ENCODE measurements at places on chromosomes 7 and 10.
A peak's percentile ranks its signal among the peaks of the same experiment; 100 is the strongest.

GRCh38 chr7:30968294-30968693 is 4.5 kb downstream of the GHRHR start:
- no peak for DNase-seq

DNA sequence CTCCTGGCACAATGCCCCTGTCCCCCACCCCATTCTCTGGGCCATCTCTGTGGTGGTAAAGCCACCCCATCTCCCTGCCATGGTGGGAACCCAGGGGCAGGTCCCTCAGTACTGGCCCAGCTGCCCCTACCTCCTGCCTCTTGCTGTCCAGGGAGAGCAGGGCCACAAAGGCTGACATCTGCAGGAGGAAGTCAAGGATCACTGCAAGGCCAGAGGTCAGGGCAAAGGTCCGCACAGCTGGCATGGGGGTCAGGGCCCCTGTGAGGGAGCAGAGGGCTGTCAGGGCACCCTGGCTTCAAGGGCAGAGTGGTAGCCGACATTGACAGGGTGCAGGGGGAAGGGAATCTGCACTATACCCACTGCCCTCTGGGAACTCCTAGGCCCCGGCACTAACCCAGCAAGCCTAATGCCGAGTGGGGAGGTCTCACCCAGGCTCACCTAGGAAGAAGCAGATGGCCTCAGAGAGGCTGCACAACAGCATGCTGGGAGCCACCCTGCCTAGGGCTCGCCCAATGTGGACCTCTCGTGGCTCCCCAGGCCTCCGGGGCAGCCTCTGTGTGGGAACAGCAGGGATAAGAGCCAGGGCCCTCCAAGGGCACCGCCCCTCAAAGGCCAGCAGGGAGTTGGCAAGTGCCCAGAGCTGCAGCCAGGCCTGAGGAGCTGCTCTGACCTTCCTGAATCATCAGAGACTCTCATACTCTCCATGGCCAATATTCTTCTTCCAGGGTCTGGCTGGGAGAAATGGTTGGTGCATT is 7.7 kb downstream of the NPC1L1 start:
- DNase-seq = no peak

- no peak for DNase-seq
Observed at GRCh38 chr10:95730233-95730632, 25.7 kb upstream of the ENTPD1 start.

GRCh38 chr7:80654887-80655340 is 16.5 kb downstream of the CD36 start:
- no peak for DNase-seq

GRCh38 chr10:122638106-122638505 is 61.5 kb downstream of the C10orf120 start:
- no peak for DNase-seq

DNA sequence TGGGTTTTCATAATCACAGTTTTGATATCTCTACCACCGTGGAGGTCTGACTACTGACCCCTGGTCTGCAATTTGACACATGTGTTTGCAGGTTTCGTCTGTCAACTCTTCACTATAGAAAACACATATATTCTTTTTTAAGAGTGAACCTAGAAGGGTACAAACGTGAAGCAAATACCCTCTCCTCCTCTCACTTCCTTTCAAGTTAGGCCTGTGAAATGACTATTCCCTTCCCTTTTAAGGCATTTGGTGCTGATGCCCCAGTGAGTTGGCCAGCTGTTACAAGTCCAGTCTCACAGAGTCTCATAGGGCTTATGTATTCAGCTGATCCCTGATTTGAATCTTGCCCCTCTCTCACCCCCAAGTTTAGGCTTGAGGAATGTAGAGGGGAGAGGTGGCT is 742.0 kb upstream of the IGFBP3 start:
- no peak for DNase-seq

- no peak for DNase-seq
Observed at GRCh38 chr10:100894033-100894432, 18.7 kb upstream of the SLF2 start.

- no peak for DNase-seq
Observed at GRCh38 chr7:84949501-84949900, 237.4 kb downstream of the SEMA3D start.

DNA sequence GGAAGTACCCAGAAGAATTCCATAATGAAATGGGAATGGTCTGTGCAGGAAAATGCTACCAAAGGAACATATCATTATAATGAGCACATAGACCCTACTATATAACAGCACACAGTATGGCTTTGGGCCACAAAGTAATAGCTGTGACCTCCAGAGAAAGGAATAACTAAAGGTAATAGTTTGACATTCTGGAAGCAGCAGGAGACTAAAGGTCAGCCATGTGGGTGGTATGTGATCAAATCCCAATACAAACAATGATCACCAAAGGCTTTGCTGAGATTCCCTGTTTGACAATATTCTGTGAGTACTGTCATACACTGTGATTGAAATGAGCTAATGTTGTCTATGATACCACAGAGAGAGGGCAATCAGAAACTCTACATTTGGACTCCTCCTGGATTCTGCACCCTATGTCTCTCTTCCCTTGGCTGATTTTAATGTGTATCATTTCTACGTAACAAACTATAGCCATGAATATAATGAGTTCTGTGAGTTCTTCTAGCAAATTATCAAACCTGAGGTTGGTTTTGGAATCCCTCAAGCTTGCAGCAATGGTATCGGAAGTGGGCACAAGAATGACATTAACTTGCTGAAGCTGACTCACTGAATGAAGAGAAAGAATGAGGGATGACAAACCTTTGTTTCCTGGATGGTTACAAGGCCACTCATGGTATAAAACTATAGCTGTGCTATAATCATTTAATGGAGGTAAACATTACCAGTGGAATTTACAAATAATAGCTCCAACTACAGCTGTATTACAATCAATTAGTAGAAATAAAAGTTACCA is 99.6 kb downstream of the JMJD1C start:
- DNase-seq = no peak

- DNase-seq = no peak
Observed at GRCh38 chr10:99534939-99535763, 2.4 kb downstream of the NKX2-3 start.

- no peak for DNase-seq
Observed at GRCh38 chr7:6615723-6616555, 529 bp downstream of the ZNF853 start.

- peak; percentile 19 for DNase-seq
Observed at GRCh38 chr10:80453842-80454512, at the start of gene TSPAN14. TSS of gene TSPAN14 (plus strand) at chr10:80454310. CDS start at chr10:80489234, 34,924 bp downstream.

- DNase-seq = peak; percentile 12
Observed at GRCh38 chr10:12902135-12902572, 99.4 kb downstream of the CCDC3 start.

DNA sequence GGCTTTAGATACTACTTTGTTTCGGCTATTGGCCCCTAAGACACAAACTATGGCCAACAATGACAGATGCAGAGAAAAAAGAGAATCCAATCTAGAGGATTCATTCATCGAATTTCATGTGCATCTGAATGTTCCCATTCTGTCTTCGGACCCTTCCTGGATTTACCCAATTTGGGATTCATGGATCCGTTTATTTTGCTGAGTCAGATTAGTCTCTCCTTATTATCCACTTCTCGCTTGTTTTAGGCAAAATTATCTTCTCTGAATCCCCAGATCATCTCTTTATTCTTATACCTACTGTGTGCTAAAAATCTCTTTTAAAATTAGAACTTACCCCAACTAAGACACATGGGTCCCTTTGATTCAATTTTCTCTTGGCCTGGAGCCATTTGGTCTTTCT is 6.5 kb downstream of the TRPV6 start:
- DNase-seq = no peak
